Astrocyte of the hippocampus (primary cell): ENCODE measurements at places on chromosomes 3 and 15.

DNA sequence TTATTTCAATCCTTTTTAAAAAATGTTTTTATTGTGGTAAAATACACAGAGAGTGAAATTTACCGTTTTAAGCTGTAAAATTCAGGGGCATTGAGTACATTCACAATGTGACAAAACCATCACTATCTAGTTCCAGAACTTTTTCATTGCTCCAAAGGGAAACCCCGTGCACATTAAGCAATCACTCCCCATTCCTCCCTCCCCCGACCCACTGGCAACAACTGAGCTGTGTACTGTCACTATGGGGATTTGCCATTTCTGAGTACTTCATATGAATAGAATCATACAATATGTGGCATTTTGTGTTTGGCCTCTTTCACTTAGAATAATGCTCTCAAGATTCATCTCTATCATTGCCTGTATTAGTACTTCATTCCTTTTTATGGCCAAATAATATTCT lies 45.5 kb upstream of the BOC start:
- DNase-seq: no peak

DNA sequence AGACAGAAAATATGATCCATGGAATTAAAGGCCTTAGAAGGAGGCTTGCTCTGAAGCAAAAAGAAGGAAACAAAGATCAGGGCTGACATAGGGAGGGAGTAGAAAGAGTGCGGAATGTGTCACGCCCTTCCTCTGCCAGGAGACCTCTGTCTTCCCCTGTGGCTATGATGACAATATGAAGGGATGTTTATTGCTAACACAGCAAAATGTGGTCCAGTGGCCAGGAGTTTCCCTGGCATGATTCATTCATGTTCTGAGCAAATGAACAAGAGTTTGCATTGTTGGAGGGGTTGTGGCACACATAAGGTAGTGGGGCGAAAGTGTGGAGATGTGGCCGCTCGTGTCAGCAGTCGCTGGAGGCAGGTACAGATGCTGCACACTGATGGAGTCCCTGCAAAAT lies 169.4 kb downstream of the SHQ1 start:
- DNase-seq: peak; percentile 54

DNA sequence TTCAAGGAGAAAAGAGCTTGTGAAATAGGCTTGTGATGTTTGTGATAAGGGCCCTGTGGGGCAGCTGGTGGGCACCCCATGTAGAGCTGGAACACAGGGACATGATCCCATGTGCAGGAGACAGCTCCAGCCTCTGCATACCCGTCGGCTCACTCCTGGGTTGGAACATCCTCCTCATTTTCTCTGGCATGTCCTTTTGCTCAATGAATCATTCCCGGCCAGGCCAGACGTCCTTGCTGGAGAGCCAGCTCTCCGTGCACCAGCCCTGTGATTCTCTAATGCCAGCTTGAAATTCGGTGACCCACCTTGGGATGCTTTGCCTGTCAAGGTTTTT lies 77.3 kb downstream of the SMAD3 start:
- DNase-seq: peak; percentile 72

- peak; percentile 84 for DNase-seq
These were observed 3.6 kb downstream of the BCL6 start for GRCh38 chr3:187741403-187742350.

DNA sequence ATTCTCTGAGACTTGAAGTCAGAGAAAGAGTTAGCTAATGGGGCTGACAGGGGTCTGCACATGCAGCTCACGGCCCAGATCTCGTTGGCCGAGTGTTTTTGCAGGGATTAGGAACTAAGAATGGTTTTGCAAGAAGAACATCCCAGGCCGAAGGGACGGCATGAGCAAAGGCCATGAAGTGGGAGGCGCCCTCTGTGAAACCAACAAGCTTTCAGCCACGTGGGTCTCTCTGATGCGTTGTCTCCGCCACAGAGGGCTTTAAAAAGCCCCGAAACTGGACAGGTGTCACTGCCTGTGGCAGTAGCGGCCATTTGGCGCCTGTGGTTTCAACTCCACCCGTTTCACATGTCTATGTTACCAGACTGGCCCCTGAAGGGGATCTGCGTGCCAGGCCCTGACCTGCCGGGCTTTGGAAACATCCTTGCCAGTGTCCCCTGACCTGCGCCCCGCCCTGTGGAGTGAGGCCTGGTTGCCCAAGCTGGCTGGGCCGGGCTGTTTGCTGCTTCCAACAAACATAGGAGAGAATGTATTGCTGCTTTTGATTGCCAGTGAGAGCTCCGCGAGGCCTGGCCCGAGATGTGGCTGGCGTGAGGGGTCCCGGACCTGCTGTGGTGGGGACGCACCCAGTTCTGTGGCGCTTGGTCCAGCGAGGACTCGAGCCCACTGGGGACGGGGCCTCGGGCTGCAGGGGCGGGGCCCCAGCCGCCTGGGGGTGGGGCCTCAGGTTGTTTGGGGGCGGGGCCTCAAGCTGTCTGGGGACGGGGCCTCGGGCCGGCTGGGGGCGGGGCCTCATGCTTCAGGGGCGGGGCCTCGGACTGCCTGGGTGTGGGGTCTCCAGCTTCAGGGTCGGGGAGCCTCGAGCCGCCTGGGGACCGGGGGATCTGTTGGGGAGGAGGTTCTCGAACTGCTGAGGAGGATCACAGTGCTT lies 30.4 kb downstream of the GOLGA6L2 start:
- no peak for DNase-seq

GRCh38 chr3:41746215-41746614 lies 215.7 kb downstream of the ULK4 start:
- DNase-seq: no peak

GRCh38 chr15:87961851-87962420 lies 294.6 kb downstream of the NTRK3 start:
- no peak for DNase-seq

GRCh38 chr3:59867185-59868002 lies 817.6 kb upstream of the CFAP20DC start:
- DNase-seq: peak; percentile 22

GRCh38 chr3:45861043-45861719 lies 19.3 kb upstream of the LZTFL1 start:
- no peak for DNase-seq

- no peak for DNase-seq
These were observed 527.4 kb upstream of the PROK2 start for GRCh38 chr3:72312339-72312738.

DNA sequence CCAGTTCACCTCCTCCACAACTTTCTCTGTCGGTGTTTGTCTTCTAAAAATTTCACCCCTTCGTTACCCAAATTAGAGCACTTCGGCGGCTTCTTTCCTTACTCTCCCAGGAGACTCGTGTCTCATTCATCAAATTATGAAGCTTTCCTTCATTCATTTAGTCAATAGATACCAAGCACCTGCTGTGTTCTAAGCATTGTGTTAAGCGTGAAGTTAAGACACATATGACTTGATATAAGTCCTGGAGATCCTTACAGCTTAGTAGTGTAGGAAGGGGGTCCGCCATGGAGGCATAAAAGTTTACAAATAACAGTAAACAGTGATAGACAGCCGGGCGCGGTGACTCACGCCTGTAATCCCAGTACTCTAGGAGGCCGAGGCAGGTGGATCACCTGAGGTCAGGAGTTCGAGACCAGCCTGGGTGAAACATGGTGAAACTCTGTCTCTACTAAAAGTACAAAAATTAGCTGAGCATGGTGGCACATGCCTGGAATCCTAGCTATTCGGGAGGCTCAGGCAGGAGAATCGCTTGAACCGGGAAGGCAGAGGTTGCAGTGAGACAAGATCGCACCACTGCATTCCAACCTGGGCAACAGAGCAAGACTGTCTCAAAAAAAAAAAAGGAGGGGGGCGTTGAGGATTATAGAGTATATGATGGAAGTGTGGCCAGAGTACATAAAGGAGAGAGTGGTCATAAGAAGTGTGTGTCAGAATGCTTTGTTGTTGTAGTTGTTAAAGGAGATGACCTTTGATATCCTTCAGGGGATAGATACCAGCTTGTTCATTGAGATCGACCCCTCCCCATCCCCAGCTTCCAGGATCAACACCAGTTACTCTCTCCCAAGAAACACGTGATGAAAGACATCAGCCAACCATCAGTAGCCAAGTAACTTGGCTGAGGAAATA lies 744 bp upstream of the CCDC32 start:
- no peak for DNase-seq

- DNase-seq: no peak
These were observed 166.0 kb downstream of the ABHD5 start for GRCh38 chr3:43856761-43857160.

- DNase-seq: peak; percentile 93
These were observed at the start of gene TJP1 for GRCh38 chr15:29822100-29822683. TJP1 (minus strand) TSS chr15:29822468; CDS start chr15:29822028, 440 bp downstream.

DNA sequence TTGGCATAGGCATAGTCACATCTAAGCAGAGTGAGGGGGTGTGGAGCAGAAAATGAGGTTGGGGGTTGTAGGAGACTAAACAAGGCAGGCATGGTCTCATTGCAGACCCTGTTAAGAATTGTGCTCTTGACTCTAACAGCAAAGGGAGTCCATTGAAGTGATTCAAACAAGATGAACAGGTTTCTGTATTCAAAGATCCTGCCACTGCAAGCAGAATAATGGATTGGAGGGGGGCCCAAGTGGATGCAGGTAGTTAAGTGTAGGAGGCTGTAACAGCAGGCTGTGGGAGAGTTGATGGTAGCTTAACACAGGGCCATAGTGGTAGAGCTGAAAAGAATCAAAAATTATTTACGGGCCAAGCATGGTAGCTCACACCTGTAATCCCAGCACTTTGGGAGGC lies 34.4 kb downstream of the CASR start:
- DNase-seq: no peak

DNA sequence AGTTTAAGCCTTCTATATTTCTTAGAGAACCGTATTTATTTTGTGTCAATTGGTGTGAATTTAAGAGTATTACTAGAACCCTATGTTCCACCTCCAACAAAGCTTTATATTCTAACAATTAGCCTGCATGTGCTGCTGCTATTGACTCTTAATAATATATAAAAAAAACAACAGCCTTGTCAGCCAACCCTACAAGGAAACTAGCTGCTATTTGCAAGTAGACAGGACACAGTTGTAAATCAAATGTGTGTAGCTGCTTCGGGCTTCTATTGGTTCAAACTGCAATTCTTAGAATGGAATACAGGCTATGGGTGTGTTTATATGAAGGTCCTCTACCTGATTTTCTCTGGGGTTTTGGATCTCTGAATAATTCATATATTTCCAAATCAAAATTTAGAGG lies 60.7 kb downstream of the ZBTB20 start:
- DNase-seq: no peak

DNA sequence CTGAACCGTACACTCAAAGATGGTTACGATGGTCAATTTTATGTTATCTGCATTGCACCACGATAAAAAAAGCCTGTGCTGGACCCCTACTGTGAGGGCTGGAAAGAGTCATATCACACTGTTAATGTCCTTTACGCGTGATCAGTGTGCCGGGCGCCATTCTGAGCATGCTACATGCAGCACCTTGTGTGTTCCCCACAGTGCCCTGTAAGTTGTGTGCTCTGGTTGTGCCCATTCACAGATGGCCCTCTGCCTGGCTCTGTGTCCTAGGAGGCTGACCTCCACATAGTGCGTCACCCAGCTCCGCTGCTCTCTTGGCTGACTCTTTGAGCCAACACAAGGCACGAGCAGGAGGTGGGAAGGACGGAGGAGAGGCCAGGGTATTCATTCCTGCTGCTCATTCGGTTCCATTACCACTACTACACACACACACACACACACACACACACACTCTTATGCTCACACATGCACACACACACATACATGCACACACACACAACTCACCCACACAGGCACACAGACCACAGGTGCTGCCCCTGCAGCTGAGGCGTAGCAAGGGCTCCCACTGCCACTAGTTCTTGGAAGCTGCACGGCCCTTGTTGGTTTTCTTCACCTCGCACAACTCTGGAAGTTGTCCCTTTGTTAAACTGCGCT lies 129.6 kb upstream of the IQSEC1 start:
- no peak for DNase-seq

DNA sequence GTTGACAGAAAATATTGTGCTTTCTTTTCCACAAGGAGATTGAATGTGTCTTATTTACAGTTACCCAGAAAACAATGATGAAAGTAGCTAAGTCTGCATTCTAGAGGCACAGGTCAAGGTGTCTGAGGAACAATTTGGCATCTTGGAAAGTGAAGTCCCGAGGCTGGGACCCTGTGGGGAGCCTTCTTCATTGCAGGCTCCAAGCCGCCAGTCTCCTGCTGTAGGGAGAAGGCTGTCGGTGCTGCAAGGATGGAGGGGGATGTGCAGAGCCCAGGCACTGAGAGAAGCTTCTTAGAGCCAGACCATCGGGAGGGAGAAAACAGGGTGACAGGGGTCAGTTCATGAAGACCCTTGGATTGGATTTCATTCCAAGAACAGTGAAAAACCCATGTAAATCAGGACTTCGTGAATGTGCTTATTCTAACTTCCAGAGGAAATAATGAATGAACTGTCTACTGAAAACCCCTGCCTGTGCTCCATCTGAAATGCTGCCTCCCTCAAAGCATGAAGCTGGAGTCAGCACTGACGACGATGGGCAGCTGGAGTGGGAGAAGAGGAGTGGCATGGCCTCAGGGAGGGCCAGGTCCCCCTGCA lies 25.2 kb upstream of the NSMCE3 start:
- no peak for DNase-seq

GRCh38 chr3:45597171-45597570 lies 2.6 kb downstream of the LIMD1 start:
- peak; percentile 84 for DNase-seq

DNA sequence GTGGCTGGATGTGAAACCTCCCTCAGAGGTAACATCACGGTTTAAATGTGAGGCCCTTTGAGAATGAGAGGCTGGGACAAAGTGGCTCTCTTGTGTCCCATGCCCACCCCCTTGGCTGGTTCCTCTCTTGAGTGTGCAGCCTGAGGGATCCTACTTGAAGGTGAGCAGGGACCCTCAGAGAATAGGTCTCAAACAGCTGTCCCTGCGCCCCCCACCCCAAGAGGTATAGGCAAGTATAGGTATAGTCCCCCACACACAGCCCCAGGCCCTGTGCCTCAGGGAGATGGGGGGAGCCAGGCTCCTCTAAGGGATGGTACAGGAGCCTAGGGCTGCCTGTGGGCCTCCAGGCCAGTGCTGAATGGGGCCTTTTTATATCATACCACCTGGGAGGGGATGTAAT lies 61.9 kb downstream of the ISG20 start:
- no peak for DNase-seq

- DNase-seq: no peak
These were observed 90.7 kb downstream of the PEAK1 start for GRCh38 chr15:77329202-77329601.

DNA sequence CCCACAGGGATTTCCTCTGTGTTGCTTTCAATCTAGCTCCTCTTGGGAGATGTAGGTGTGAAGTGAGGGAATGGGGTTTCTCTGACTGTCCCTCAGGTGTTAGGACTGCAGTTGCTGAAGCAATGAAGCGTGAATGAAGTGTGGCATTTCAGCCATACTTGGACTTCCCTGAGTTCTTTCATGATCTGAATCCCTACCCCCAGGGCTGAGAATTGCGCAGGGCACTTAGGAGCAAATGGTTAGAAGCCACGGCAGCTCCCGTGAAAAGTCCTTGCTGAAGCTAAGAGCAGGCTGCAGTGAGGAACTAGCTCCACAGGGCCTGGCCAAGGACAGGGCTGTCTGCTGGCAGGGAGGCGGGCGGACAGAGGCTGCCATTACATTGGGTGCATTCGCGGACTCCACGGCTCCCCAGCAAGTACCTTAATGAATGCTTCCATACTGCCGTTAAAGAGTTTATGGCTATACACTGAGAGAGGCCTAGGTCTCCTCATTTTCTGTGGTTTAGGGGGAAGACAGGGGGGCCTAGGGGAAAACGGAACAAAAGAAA lies 69.0 kb upstream of the RAD18 start:
- DNase-seq: no peak

GRCh38 chr15:64180235-64180824 lies 17.5 kb upstream of the PPIB start:
- DNase-seq: no peak

- DNase-seq: no peak
These were observed 52.2 kb upstream of the FXR1 start for GRCh38 chr3:180860180-180860858.

- DNase-seq: no peak
These were observed 503.8 kb upstream of the ARRDC4 start for GRCh38 chr15:97456521-97457202.
